ENCODE measurements at places on chromosomes 1 and 21. TPM values are rescaled to one million over a fixed set of nuclear protein-coding genes. Genes with fewer than 3 reads are reported as not detected.

DNA sequence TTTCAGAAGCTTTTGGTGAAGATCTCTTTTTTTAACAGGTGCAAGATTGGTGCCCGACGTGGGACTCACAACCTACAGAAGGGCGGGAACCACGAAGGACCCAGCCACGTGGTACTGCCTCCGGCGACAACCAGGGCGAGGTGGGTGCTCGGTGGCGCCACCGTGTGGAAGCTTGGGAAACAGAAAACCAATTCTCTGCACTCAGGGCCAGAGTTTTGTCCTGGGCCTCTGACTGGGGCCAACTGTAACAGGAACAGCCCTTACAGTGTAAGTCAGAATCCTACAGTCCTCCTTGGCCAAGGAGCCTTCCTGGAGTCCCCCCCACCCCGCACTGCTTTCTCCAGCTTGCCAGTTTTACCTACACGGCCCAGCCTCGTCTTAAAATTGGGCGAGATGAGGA lies 11.6 kb upstream of the S100A7A start:
- no peak for DNase-seq

- no peak for DNase-seq
Measured at GRCh38 chr1:243848165-243848857, 1.7 kb downstream of the AKT3 start.

DNA sequence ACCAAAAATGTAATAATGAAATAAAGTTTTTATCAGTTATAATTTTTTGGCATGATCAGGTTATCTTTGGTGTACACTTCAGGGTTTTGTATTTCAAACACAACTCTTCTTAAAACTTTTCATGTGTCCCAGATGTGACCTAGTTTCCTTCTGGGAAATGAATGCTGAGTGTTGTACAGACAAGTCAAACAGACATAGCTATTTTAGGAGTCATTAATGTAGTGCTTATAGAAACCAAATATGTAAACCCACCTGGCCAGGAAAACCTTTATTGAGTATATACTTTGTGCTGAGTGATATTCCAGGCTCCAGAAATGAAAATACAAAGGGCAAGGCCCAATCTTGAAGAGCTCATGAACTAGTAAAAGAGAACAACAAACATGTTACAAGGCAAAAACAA lies 25.9 kb upstream of the HOOK1 start:
- DNase-seq: no peak

- DNase-seq: no peak
Measured at GRCh38 chr1:27507960-27508665, 18.1 kb upstream of the WASF2 start.

DNA sequence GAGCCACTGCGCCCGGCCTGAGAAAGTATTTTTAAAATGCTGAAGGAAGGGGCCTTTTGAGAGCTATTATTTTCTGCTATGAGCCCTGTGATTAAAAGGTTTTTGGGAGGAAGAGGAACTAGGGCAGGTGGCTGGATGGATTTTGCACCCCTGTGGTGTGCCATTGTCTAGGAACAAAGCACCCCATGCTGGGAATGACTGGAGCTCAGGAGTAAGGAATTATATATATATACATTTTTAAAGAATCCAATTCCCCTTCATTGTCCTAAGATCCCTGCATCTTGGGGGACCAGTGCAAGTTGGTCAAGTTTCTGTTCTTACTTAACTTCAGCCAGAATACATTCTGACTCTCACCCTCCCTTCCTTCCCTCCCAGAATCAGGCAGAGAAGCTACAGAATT lies 91.6 kb downstream of the ZNF648 start:
- DNase-seq: no peak

DNA sequence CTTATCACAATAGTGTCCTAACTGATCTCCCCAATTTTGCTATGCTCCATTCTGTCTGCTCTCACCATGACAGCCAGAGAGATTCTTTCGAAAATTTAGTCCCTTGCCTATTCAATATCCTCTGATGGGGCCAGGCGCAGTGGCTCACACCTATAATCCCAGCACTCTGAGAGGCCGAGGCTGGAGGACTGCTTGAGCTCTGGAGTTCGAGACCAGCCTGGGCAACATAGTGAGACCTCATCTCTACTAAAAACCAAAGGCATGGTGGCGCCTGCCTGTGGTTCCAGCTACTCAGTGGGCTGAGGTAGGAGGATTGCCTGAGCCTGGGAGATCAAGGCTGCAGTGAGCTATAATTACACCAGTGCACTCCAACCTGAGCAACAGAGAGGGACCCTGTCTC lies 16.1 kb upstream of the PDZK1IP1 start:
- no peak for DNase-seq

GRCh38 chr21:35197992-35198431 lies 148.9 kb upstream of the RUNX1 start:
- DNase-seq: peak; percentile 39

- no peak for DNase-seq
Measured at GRCh38 chr1:29458737-29459619, 222.7 kb downstream of the PTPRU start.

DNA sequence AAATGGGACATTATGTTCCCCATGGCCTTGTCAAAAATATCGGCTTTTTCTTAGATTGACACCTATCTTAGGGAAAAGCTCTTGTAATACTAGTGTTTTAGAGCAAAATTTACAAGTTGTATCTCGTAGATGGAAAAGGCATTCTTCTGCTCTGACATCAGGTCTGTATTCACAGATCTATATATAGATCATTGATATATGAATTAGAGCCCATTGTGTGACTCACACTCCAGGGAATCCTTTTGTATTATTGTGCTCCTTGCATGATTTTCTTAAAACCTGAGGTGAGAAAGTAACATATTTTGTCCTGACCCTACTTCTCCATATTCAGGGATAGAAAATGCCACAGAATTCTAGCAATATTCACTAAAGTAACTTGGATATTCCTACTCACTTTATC lies 1160.8 kb upstream of the B3GALT2 start:
- DNase-seq: no peak

DNA sequence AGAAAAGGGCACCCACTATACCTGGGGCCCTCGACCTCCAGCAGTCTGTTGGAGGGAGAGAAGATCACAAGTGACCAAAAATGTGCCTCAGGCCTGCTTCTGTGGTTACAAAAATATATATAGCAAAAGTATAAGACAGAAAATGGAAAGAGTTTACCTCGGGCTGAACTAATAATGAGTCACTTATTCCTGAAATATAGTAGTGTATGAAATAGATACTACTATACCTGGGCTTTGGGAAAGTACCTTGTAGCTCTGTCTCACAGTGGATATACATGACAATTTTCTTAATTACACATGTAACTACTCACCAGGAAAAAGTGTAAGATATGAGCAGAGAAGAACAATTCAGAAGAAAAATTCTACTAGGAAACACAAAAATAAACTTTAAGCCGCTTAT lies 7.3 kb upstream of the APCS start:
- no peak for DNase-seq

ADCY10 gene
- polyA plus RNA-seq: 1.0 TPM

- DNase-seq: no peak
Measured at GRCh38 chr1:92543131-92544055, 56.7 kb upstream of the GFI1 start.

DNA sequence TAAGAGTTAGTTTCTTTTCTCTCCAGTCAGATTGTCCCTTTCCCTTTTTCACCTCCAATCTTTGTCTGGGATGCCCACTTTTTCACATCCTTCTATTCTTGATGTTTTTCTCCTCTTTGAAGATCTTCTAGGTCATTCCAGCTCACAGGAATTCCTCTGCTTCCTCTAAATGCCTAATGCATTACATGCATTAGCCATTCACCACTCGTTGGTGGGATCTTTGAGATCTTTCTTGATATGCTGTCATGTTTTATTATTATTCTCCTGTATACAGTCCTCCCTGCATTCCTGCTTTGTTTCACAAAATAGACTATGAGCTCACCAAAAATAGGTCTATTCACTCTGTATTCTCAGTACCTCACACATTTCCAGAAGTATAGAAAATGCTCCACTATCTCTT lies 129.0 kb downstream of the LYPLAL1 start:
- DNase-seq: no peak

ICOSLG gene
- 1.9 TPM for polyA plus RNA-seq

PAQR6 gene
- polyA plus RNA-seq: 14.8 TPM

- DNase-seq: no peak
Measured at GRCh38 chr1:36728846-36729245, 246.1 kb upstream of the CSF3R start.

PDPN gene
- 508 TPM for polyA plus RNA-seq

GRCh38 chr1:228984646-228985631 lies 249.7 kb downstream of the RHOU start:
- DNase-seq: no peak

GRCh38 chr1:51000160-51000559 lies 30.1 kb downstream of the CDKN2C start:
- no peak for DNase-seq

TAL1 gene
- not detected for polyA plus RNA-seq

GRCh38 chr21:40732253-40733023 lies 114.5 kb downstream of the DSCAM start:
- DNase-seq: no peak

TAS1R3 gene
- polyA plus RNA-seq: 0.42 TPM

- no peak for DNase-seq
Measured at GRCh38 chr1:59124166-59124565, 172.7 kb upstream of the FGGY start.

- DNase-seq: peak; percentile 8
Measured at GRCh38 chr1:204524986-204525385, 8.8 kb downstream of the MDM4 start.

- peak; percentile 8 for DNase-seq
Measured at GRCh38 chr1:170049176-170049800, 25.2 kb downstream of the KIFAP3 start.

CFAP45 gene
- polyA plus RNA-seq: not detected

DNA sequence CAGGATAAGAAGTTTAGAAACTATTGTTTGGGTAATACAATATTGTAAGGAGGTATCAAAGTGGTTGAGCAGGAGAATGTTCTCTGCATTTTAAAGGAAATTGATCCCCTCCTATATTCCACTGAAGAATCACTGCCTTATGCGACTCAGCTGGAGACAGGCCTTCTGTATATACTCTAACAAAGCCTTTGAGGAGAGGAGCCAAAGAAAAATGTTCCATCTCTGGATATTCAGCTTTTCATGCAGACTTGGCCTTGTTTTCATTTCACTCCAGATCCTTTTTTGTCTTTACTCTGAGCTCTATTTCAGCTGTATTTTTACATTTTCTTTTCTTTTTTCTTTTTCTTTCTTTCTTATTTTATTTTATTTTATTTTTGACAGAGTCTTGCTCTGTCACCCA lies 42.1 kb upstream of the S1PR1 start:
- DNase-seq: no peak

DNA sequence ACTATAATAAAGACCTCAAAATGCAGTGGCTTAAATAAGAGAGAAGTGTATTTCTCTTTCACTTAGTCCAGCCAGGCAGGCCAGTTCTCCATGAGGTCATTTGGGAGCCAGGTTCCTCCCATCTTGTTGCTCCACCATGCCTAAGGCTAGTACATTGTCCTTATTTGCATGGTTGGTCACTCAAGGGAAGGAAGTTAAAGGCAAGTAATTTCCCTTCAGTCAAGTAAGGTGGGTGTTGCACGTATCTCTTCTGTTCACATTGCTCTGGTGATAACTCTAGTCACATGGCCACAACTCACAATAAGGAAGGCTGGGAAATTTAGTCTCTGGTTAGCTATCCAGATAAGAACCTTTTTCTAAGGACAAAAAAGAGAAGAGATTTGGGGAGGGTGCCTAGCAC lies 27.2 kb upstream of the TADA1 start:
- no peak for DNase-seq

COQ8A gene
- polyA plus RNA-seq: 19.2 TPM

- peak; percentile 78 for DNase-seq
Measured at GRCh38 chr1:94025383-94026340, 95.3 kb downstream of the ABCA4 start.

DNA sequence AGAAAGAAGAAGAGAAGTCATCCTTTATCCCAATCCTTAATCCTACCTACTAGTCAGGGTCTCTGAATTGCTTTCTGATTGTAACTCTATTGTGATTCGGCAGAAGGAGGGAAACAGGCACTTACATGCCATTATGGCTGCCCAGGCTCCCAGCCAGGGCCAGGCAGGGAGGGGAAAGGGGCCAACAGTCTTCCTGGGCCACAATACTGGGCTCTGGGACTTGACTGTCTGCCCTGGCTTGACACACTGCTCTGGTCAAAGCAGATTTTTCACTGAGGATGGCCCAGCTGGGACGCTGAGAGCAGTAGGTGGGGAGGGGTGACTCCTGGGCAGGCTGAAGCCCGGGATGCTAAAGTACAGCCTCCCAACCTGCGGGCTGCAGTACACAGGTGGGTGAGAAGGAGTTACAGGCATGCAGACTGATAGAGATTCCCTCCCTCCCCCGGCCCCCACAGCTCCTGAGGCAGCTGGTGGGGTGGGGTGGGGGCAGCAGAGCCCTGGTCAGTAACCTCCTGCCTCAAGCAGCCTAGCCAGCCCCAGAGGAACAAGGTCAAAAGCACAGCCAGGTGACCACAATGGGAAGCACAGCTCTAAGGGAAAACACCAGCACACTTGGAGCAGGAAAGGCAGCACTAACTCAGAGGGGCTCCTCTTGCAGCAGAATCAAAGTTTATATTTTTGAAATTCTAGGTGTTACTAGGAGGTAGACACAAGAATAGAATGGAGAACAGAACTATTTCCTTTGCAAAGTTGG lies 25.3 kb downstream of the KCND3 start:
- no peak for DNase-seq

DNA sequence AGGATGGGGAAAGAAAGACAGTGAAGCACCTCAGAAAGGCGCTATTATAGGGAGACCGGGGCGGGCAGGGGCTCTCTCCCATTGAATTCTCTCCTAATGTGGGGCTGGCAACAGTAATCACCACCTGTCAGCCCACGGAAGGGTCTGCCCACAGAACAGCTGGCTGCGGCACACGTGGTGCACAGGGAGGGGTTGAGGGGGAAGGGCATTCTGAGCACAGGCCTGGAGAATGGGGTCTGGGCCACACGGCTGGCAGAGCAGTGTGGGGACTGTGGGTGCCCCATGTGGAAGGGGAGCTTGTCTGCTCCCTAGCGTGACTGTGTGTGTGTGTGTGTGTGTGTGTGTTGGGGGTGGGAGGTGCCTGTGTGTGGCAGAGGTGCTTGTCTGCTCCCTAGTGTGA lies 4.1 kb downstream of the OLFML3 start:
- DNase-seq: no peak

PDC gene
- polyA plus RNA-seq: 0.13 TPM

ATAD3A gene
- polyA plus RNA-seq: 46.7 TPM

- no peak for DNase-seq
Measured at GRCh38 chr21:41349619-41350390, 12.0 kb upstream of the MX2 start.

- no peak for DNase-seq
Measured at GRCh38 chr1:226457307-226457712, 49.4 kb upstream of the PARP1 start.

SLC35D1 gene
- 8.3 TPM for polyA plus RNA-seq

GABPA gene
- 10.7 TPM for polyA plus RNA-seq

GRCh38 chr1:226104671-226105121 lies 42.2 kb downstream of the H3-3A start:
- no peak for DNase-seq

S100A12 gene
- 1.1 TPM for polyA plus RNA-seq

DNA sequence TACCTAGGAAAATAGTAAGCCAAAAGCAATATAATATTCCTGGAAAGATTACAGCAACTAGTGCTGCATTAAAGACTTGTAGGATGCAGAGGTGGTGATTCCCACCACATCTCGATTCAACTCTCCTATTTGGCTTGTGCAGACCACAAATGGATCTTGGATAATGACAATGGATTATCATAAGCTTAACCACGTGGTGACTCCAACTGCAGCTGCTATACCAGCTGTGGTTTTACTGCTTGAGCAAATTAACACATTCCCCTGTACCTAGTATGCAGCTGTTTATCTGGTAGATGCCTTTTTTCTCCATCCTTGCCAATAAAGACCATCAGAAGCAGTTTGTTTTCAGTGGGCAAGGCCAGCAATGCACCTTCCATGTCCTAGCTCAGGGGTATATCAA lies 542.7 kb upstream of the ADGRL4 start:
- no peak for DNase-seq

NUF2 gene
- polyA plus RNA-seq: 2.6 TPM
